ENCODE measurements at places on chromosomes 12 and 14.

GRCh38 chr14:75333606-75334548, 55.2 kb downstream of the FOS start:
- DNase-seq, result no peak

GRCh38 chr12:38332814-38333213, 16.2 kb downstream of the ALG10B start:
- DNase-seq, result no peak

GRCh38 chr12:96773031-96773430, 134.0 kb upstream of the NEDD1 start:
- no peak for DNase-seq

GRCh38 chr14:33561488-33562175, 389.2 kb downstream of the EGLN3 start:
- DNase-seq, result no peak

GRCh38 chr14:56284641-56285040, 166.4 kb downstream of the PELI2 start:
- no peak for DNase-seq

Measured in kidney capillary endothelial cell (primary cell).